ENCODE measurements at places on chromosomes 2 and 18. TPM values are rescaled to one million over a fixed set of nuclear protein-coding genes. Genes with fewer than 3 reads are reported as not detected.

GRCh38 chr2:9385841-9386240 lies 37.5 kb downstream of the ITGB1BP1 start:
- no peak for ATAC-seq

DNA sequence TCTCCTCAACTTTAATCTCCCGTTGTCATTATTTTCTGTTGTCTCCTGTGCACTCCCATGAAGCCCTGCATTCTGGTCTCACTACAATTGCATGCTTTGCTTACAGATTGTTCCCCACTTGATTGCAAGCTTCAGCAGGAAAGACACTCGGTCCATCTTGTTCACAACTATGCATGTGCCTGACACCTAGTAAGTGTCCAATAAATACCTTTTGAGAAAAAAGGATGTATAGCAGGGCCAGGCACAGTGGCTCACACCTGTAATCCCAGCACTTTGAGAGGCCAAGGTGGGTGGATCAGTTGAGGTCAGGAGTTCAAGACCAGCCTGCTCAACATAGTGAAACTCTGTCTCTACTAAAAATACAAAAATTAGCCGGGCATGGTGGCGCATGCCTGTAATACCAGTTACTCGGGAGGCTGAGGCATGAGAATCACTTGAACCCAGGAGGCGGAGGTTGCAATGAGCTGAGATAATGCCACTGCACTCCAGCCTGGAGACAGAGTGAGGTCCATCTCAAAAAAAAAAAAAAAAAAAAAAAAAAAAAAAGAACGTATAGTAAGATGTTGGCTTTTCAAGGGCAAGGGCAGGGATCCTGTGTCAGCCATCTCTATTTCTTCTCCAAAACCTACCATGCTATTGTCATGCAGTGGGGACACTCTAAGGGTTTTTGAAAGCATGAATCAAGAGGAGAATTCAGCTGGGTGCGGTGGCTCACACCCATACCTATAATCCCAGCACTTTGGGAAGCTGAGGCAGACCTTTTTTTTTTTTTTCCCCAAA lies 338.3 kb downstream of the MYCN start:
- ATAC-seq = no peak

GRCh38 chr2:45839508-45840251 lies 188.2 kb downstream of the PRKCE start:
- no peak for ATAC-seq

DNA sequence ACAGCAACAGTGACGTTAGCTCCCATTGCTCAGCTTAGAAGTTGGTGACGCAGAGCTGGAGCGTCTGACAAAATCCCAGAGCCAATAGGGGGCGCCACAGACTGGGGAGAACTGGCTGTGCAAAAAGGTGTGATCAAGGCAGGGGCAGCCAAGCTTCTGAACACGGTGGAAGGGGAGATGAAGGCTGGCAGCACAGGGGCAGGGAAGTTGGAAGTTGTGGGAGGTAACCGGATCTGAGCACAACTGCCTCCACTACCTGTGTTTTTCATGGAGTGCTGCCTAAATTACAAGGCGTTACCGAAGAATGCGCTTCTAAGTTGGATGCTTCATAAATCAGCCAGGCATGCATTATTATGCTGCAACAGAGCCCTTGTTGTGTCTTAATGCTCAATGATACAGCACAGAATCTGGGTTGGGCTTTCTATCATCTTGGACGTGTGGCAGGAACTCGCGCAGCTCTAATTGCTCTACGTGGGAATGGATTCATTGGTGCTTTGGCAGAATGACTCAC lies 370.0 kb downstream of the SLC4A3 start:
- ATAC-seq = no peak

- no peak for ATAC-seq
Measured at GRCh38 chr2:158934170-158934569, 34.3 kb upstream of the TANC1 start.

GRCh38 chr2:222293660-222294630 lies 4.9 kb downstream of the PAX3 start:
- no peak for ATAC-seq

DNA sequence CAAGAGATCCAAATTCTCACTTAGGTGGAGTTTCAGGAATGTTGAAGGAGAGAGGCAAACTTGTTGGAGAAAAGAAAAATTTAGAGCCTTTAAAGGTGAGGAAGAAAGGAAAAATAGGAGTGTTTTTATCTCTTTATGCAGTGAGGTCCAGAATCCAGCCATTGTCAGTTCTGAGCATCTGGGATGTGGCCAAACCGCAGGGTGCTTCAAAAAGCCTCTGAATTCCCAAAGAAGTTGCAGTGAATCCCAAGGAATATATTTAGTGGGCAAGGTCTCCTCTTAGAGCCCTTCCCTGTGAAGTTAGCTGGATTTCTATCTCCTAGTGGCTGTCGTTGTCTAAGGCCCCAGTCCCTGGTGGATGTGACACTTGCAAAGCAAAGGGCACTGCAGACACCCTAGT lies 51.2 kb downstream of the MTCL1 start:
- no peak for ATAC-seq

- no peak for ATAC-seq
Measured at GRCh38 chr2:158805936-158806335, 10.8 kb downstream of the DAPL1 start.

- ATAC-seq = no peak
Measured at GRCh38 chr2:88597168-88597567, 30.1 kb downstream of the EIF2AK3 start.

DNA sequence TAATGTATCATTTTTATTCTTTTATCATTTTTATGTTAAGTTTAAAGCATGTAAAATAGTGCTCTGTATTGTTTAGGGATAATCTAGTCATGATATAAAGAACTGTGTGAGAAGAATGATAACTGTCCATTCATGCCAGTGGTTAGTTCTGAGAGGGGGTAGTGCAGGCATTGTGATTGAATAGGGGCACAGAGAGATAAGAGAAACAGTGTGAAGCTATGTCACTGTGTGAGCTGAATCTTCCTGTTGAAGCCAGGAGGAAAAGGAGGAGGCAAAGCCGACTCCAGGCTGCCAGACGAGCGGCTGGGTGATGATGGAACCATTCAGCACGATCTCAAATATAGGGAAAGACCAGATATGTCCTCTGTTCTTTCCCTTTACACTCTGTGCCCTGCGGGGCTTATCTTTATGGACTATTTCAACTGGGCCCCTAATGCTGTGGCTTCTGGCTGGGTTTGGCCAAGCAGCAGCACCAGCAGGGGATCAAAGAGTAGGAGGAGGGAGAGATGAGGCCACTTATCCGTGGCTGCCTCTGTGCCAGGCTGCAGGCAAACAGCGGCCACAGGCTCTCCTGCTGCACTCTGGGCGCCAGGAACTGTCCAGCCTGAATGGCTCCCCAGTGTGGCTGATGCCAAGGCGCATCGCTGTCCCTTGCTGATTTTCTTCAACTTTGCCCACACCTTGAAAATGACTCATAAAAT lies 128.0 kb downstream of the SPP2 start:
- ATAC-seq = no peak

GRCh38 chr2:239895116-239895515 lies 130.0 kb downstream of the NDUFA10 start:
- ATAC-seq = no peak

DNA sequence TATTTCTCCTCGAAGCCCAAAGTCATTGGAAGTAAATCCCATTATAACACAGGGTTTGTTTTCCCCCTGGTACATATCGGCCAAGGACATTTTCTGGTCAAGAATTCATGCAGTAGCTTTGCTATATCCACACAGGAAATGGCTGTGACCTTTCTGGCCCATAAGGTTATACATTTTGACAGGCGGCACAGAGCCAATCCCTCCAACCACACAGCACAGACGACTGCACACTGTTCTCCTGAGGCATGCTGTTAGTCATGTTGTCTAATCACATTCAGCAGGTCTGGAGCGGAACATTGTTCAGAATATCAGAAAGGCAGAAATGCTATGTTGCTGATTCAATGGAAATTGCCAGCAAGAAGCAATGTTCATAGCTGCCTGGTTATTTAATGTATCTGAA lies 742.3 kb upstream of the SLC8A1 start:
- no peak for ATAC-seq

DNA sequence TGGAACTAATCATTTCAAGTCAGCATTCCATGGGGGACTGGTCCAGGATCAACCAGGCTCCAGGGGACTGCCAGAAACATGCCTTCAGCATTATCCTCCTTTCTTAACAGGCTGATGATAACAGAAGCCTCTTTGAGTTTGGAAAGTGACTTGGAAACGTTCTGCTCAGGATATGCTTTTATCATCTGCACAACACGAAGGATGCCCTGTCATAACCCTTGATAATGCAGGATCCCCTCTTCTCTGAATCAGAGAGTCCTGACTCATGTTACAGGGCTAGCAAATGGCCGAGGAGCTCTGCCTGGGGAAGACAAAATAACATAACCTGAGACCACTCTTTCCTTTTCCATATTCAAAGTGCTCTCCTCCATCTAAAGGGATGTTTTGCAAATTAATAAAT lies 6.7 kb downstream of the SCYGR3 start:
- no peak for ATAC-seq

GRCh38 chr2:23387221-23387550 lies 2.2 kb downstream of the KLHL29 start:
- ATAC-seq = peak; percentile 8

DNA sequence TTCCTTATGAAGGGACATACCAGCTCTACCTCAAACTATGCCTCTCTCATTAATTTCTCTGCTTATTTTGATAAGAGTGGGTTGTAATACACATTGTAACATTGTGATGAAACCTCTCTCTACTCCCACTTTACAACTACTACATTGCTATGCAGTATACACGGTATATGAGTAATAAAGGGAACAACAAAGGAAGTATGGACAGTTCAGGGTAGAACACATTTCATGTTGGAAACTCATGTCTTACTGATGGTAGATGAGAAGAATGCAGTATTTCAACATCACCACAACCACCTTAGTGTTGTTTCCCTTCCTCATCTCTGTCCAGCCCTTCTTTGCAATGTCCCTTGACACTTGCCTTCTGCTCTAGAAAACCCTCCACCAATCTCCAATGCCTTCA lies 515.9 kb upstream of the CELF4 start:
- no peak for ATAC-seq

DNA sequence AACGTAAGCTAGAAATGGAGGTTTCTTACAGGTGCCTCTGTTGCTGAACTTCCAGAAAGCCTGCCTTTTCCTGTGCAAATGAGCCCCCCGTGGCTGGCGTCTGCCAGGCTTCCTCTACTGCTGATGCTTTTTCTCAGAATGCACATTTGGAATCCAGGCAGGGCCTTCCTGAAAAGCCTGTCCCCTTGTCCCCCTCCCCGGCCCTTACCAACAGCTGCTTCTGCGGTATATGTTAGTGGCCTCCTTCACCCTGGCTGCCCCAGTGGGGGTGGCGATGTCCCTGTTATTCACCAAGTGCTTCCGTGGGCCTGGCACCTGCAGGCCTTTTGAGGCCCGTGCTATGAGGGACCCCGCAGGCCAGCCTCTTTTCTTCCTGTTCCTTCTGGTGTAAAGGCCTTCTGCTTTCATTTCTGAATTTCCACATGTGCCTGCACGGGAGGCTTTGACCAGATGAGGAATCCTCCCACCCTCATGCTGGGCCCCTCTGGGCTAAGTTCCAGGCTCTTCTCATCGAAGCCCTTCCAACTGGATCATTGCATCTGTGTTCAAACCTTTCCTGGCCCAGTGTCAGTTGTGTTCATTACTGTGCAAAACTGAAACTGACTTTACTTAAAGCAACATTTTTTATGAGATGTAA lies 10.4 kb downstream of the CNDP2 start:
- no peak for ATAC-seq

DNA sequence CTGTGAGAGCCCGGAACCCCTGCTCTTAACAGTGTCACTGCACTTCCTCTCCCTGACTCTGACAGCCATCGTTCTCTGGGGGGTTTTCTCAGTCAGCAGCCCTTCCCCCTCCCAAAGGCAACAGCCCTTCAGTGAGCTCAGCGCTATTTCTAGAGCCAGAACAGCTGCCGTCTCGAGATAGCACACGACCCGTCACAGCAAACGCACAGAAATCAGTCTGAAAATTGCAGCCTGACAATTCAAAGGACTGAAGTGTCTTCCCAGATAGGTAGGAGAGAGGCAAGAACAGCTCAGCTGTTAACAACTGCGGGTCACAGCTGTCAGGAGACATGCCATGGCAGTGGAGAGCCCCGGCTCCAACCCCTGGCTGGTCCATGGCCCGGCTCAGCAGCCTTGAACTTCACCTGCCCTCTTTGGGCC lies 45.4 kb downstream of the ST8SIA5 start:
- no peak for ATAC-seq

- peak; percentile 55 for ATAC-seq
Measured at GRCh38 chr18:3511980-3512379, 62.0 kb downstream of the TGIF1 start.

- ATAC-seq = no peak
Measured at GRCh38 chr2:205852457-205852856, 170.2 kb downstream of the NRP2 start.

GRCh38 chr2:38876407-38876806 lies 631 bp downstream of the MORN2 start:
- ATAC-seq = no peak

- no peak for ATAC-seq
Measured at GRCh38 chr2:219702796-219703545, 75.5 kb downstream of the SLC4A3 start.

DNA sequence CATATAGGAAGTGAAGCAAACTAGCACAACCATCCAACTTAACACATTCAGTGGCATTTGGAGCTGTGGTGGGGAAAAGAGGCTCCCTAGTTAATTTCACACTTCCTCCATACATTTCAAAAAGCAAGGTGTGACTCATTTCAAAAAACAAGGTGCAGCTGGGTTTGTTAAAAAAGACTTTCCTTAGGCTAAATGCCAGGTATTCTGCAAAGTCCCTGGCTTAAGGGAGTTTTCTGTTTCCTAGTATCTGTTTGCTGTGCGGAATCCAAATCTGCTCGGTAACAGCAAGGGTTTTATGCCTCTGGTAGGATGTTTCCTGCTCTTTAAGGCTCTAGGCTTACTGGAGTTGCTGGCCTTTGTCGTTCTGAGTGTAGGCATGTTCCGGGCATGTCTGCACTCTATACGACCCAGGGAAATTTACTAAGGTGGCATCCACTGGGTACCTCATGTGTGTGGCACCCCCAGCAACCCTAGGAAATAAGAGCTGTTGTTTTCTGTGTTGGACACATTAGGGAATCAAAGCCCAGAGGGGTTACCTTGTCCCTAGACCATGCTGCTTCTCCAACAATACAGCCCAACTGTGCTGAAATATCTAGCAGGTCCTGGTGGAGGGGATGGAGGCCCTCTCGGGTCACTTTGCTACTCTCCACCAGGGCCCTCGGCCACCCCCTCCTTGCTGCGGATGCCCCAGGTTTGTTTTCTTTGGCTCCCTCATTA lies 634 bp upstream of the MSGN1 start:
- ATAC-seq = no peak

DNA sequence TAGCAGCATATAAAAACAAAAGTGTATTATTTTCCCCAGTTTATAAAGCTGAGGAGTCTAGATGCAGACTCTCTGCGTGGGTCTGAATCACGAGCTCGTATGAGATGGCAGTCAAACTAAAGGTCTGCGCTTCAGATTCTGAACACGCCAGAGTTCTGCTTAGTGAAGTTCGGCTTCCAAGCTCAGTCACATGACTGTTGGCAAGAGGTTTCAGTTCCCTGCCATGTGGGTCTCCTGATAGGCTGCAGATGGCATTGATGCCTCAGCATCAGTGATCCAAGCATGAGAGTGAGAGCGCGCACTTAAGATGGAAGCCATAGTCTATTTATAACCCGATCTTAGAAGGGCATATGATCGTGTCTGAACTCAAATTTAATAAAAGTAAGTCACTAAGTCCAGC lies 242.8 kb upstream of the DOK6 start:
- no peak for ATAC-seq

The ALK gene
- not detected for total RNA-seq

The ASPRV1 gene
- 3.4 TPM for total RNA-seq

The CIB4 gene
- not detected for total RNA-seq

The ZNF396 gene
- total RNA-seq = 0.37 TPM

The CEP192 gene
- 35.3 TPM for total RNA-seq

The ZNF24 gene
- 36.3 TPM for total RNA-seq

The ACSL3 gene
- total RNA-seq = 32.6 TPM

The RTKN gene
- 3.1 TPM for total RNA-seq

The TM4SF20 gene
- total RNA-seq = not detected

The TCF7L1 gene
- total RNA-seq = not detected
